ENCODE measurements at places on chromosomes 13 and 19.

DNA sequence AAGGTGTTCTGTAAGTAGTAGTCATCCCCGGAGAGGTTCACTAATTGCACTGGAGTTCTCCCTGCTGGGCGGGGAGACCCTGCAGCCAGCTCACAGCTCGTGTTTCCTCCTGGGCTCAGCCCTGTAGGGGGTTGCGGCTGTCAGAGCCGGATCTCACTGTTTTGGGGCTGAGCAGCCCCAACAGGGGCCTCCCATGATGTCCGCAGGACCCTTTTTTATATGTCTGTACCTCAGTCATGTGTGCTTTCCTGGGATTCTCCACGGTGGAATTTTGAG, 130.2 kb upstream of the MCF2L start:
- DNase-seq, result no peak

- no peak for DNase-seq
These were observed 12.9 kb downstream of the CYTH2 start for GRCh38 chr19:48481846-48482639.

- no peak for DNase-seq
These were observed 8.3 kb upstream of the TLE6 start for GRCh38 chr19:2969104-2969504.

- DNase-seq, result peak; percentile 38
These were observed 607 bp upstream of the SYNE4 start for GRCh38 chr19:36009220-36009619.

GRCh38 chr13:59710996-59711701, 452.6 kb downstream of the DIAPH3 start:
- DNase-seq, result no peak

DNA sequence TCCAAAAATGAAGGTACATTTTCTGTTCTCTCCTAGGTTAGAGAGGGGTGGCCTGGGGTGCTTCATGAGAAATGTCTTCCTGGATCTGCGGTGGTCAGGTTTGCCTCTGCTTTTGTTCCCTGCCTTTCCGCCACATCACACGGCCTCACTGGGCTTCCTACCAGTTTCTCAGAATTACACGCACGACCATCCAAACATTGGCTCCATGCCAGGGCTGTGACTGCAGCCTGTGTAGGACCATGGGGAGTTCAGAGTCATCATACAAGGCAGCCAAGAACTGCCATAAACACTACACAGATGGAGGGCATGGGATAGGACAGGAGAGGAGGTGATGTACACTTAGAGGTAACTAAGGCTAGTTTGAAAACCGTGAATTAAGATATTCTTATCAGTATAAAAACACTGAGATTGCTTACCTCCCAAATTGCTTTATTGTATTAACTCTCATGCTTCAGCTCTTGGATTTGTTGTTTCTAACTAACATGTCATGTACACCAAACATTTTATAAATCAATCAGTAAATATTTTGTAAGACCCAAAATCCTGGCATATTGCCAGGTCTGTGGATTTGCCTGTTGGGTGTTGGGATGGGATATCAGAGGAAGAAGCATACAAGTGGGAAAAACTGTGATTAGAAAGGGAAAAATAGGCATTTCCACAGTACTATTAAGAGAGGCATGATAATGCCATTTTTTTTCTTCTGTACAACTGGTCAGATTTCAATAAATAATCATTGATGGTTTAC, 45.2 kb downstream of the CDADC1 start:
- DNase-seq, result peak; percentile 45

GRCh38 chr19:2309734-2310362, 1.9 kb upstream of the LINGO3 start:
- no peak for DNase-seq

- no peak for DNase-seq
These were observed 9.7 kb upstream of the FEM1A start for GRCh38 chr19:4781801-4782200.

DNA sequence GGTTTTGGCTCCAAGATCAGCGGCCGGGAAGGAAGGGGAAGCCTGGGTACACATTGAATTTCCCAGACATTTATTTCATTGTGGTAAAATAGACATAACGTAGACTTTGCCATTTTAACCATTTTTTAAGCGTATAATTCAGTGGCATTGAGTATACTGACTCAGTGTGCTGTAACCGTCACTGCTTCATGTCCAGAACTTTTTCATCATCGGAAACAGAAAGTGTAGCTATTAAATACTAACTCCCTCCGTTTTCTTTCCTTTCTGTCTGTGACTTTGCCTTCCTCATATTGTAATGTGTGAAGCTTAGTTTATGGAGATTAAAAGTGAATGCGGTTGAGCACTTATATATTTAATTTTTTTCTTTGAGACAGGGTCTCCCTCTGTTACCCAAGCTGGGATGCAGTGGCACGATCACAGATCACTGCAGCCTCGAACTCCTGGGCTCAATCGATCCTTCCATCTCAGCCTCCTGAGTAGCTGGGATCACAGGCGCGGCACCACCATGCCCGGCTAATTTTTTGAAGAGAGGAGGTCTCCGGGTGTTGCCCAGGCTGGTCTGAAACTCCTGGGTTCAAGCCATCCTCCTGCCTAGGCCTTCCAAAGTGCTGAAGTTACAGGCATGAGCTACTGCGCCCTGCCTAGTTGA, 1.4 kb downstream of the HNRNPM start:
- no peak for DNase-seq

- DNase-seq, result no peak
These were observed 420.5 kb upstream of the KLF12 start for GRCh38 chr13:74554569-74555275.

DNA sequence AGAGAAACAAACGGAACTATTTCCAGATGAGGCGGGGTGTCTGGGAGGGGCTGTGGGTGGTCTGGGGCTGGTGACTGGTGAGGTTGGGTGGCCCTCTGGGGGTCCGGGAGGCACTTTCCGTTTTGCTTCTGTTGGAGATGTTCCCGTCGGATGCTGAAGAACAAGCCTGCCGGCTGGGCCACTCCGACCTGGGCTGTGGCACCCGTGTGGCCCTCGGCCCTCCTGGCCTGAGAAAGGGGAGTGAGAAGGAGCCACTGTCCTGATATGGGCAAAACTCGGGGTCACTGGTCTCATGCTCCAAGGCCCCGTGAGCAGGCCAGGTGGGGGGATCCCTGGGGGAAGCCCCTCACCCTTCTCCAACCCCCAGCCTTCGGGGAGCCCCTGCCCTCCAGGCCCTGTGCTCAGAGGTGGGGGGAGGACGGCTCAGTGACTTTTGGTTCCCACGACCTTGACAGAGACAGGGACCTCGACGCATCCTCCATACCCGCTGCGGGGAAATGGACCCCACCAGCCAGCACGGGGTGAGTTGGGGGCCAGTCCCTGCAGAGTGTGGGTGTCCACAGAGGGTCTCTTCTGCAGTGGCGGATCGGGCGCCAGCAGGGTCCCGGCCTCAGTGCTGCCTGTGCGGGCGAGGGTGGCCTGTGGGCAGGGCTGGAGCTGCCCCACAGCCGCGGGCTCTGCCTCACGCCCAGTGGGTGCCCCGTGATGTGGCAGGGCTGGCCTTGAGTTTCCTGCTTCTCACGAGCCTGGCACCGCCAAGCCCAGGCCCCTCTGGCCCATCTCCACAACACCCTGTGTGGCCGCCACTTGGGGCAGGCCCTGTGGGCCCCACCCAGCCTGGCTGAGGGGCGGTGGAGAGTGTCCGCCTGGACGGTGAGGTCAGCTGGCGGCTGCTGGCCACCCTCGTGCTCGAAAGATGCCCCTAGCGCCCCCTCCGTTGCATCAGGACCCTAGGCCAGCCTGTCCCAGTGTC, 4.4 kb upstream of the TBXA2R start:
- no peak for DNase-seq

All from caudate nucleus (tissue), 63 donors.